Transverse colon (tissue), 4 donors: ENCODE measurements at places on chromosomes 11 and 22.

GRCh38 chr22:44337678-44338004 lies 24.9 kb upstream of the SHISAL1 start:
- DNase-seq, result peak; percentile 22

DNA sequence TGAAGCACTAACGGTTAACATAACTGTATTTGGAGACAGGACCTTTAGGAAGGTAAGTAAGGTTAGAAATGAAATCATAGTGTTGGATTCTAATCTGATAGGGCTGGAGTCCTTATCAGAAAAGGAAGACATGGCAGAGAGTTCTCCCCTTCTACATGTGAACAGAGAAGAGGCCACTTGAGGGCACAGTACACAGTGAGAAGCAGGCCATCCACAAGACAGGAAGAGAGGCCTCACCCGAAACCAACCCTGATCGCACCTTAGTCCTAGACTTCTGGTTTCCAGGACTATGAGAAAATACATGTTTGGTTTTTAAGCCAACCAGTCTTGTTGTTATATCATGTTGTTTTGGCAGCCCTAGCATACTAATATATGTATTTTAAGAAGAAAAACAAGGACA lies 170.0 kb downstream of the LRRC4C start:
- peak; percentile 7 for DNase-seq

DNA sequence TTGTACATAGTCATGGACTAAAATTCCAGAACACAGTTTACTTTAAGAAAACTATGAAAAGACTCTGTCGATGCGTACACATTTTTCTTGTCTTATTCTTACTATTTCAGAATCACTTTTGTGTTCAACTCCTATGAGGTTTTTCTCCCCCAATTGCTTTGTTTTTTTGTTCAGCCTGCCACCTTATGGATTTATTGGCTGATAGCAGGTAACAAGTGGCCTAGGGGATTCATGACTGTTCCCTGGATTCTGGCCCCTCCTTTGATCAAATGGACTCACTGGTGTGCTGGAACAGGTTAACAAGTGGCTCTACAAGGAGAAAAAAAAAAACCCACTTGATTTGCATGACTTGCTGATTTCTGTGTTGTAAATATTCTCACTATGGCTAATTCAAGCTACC lies 10.6 kb downstream of the MMP20 start:
- DNase-seq, result no peak

DNA sequence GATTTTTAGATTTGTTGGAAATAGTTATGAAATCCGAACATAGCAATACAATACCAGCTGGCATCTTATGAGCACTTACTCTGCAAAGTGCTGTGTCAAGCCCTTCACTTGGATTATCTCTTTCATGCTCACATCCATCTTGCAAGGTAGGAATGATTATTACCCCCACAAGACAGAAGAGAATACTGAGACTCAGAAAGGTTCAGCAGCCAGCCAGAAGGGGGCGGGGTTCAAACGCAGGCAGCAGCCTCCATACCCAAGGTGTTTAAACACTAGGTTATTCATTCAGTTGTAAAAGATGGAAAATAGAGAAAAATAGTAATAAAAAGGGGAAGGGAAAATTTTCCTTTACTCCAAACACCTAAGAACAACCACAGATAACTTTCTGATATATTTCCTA lies 158.5 kb downstream of the CCDC34 start:
- peak; percentile 56 for DNase-seq
